NCI-H446 (cell line): ENCODE measurements at places on chromosomes 4 and X.
A peak's percentile ranks its signal among the peaks of the same experiment; 100 is the strongest.

DNA sequence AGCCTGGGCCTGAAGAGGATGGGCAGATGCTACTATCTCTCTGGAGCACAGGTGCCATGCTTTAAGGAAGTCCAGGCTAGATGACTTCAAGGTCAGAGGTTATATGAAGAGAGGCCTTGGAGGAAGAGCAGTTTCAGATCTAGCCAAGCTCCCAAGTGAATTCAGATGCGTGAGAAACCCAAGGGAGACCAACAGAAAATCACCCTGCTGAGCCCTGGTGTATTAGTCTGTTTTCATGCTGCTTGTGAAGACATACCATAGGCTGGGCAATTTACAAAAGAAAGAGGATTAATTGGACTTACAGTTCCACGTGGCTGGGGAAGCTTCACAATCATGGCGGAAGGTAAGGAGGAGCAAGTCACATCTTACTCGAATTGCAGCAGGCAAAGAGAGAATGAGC is 47.8 kb upstream of the LGI2 start:
- no peak for DNase-seq

DNA sequence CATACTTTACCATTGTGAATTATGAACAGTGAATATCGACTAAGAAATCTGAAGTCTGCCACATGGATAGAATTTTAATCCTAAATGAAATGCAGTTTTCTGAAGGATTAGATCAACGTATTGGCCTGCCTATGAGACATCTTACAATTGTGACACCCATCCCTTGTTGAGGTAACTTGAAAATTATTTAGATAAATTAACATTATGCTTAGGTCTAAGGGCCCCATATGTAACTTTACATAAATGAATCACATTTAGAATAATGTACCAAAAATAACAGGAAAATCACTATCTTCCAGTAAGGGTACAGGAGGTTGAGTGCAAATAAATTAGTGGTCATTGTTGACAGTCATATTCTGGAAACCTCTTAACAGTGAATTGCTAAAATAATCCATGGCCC is 13.5 kb downstream of the XAGE5 start:
- no peak for DNase-seq

GRCh38 chrX:32877592-32877991 is 333.8 kb downstream of the DMD start:
- DNase-seq, result no peak

DNA sequence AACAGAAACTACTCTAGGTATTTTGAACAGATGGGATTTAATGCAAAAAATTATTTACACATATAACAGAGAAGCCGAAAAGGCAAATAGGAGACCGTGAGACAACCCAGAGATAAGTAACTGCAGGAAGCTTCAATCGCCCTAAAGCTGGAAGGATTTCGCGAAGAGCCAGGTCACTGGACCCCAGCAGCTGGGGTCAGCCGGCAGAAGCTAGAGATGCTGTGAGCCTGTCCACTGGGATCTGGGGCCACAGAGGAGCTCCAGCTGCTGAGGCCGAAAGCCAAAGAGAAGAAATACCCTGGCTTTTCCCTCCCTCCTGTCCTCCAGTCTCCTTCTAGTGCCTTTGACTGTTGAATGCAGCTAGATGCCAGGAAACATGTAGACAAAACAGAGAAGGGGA is 192.8 kb upstream of the BCOR start:
- DNase-seq, result no peak

GRCh38 chrX:1449823-1450149 is 2.9 kb downstream of the ASMTL start:
- no peak for DNase-seq

DNA sequence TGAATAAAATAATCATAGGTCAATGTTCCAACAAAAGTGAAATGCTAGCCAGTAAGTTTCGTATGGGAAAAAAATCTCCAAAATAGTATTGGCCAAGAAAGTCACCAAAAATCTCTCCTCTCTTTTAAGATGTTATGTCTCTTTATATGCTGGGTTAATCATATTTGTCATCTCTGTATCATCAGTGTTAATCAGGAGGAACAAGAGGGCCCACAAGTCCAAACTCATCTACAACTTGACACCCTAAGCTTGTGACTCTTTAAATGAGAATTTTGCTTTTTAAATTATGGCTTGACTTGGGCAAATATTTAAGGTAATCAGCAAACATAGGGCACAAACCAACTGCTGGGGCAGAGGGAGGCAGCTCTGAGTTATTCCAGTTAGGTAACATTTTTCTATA is 75.5 kb downstream of the AMMECR1 start:
- DNase-seq, result no peak

DNA sequence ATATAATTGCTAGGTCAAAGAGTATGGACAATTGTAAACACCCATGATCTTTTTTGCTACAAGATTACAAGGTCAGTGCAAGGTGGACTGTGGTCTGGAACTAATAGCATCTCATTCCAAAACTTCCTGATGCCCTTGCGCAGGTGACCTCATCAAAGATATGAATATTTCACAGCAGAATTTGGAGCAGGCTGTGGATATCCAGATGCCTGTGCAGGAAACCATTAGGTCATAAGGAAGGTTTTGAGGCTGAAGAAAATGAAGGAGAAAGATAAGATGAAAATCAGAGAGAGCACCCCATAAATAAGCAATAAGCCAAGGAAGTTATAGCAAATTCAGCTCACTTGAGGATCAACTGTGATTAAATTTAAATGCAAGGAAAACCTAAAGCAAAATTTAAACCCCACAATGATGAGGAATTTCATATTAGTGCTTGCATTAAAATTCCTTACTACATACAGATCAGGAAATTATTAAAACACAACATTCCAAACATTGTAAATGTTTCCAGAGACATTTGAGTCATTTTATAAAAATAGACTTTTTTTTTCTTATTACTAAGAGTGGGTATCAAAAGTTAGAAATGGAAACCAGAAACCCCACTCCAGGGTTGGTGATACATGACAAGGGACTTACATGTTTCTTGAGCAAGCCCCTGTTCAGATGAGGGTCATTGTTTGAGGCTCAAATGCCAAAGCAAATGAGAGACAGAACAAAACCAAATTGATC is 100.7 kb upstream of the FAM9C start:
- no peak for DNase-seq

DNA sequence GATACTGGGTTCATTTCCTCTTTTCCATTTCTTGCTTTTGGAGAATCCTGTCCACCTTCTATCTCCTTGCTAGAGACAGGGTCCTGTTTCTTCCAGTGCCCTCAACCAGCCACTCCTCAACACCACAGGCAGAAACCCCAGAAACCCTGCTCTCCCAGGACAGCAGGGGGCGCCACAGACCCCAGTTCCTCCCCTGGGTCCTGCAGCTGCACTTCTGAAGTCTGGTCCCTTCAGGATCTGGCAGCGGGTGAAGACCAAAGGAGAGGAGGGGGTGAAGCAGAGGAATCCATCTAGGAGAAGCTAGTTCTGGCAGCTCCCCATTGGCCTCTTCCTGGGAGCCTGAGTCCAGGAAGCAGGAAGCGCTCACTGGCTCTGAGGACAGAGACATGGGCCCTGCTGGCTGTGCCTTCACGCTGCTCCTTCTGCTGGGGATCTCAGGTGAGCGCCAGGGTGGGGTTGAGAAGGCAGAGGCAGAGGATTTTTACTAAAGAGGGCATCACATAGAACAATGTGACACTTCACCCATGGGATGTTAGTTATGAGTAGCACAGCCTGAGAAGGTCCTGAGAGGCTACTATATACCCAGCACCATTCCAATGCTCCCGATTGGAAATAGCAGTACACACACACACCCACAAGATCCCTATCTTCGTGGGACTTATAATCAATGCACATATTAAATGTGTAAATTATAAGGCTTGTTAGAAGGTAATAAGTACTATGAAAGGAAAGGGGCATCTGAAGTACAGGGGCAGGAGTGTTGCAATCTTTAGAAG is at the start of gene PRSS48:
Gene PRSS48, plus strand, starts transcription at position 375 of the 776 bp plus-strand sequence. Its CDS starts 12 bp downstream, at position 387.
- peak; percentile 3 for DNase-seq

DNA sequence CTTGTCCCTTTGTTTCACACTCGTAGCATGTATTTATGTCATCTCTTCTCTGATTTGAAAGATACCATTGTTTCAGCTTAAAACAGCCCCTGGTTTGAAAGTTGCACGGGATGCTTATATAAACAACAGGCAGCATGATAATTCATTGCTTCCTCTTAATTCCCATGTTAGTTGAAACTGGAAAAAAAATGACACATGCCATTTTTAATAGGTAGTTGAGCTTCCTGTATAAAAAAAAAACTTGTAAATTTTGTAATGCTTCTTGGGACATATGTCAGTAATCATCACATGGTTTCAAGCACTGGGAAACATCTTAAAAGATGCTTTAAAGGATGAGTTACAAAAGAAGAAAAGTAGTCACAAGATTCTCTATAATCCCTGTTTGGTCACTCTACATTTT is 243.0 kb downstream of the PALLD start:
- DNase-seq, result no peak

DNA sequence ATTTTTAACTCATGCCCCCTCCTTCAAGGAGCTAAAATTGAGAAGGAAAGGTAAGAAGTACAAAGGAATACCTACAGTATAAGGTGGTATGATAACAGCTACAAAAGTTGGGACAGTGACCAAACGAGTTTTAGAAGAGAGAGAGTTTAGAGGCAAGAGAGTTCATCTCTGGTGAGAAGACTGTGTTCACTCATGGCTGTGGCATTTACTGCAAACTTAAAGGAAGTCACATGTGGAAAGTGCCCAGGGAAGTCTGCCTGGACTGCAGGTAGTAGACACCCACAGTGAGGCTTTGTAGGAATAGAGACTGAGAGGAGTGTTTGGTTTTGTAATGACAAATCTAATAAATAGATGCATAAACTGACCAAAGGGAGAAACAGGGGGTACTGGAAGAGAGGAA is 493.5 kb downstream of the IL15 start:
- no peak for DNase-seq

- DNase-seq, result no peak
Observed at GRCh38 chrX:81201071-81201470, 642 bp downstream of the HMGN5 start.

GRCh38 chr4:100017637-100018310 is 67.7 kb upstream of the H2AZ1 start:
- DNase-seq, result no peak

- DNase-seq, result no peak
Observed at GRCh38 chr4:13653766-13654161, 26.2 kb upstream of the BOD1L1 start.

DNA sequence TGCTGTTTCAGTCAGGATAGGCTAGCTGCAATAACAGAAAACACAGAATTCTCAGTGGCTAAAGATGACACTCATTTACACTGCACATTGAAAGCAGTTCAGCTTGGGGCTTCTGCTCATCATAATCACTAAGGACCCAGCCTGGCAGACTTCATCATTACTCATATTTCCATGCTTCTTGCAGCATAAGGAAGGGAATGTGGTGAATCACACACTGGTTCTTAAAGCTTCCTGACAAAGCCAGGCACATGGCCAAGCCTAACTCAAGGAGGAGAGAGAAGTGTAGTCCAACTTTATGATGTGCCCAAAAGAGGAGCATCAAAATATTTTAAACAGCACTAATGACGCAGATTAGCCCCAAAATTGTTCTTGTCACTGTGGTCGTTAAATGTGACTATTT is 186.5 kb downstream of the BANK1 start:
- DNase-seq, result peak; percentile 95

DNA sequence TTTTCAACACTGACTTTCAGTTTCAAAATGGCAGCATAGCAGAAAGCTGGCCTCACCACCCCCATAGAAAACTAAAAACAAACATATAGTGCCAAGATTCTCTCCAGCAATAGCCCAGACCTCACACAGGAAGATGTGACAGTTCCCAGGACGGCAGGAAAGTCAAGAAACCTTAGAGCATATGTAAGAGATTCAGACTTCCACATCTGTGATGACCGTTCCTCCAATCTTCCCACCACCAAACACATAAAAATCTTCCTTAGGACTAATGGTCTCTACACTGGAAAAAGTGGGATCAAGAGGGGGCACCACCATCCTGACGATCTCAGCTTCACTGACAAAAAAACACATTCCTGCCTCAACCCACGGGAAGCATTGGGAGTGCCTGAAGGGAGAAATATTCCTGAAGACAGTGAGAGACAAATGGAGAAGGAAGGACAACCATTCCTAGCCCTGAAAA is 134.1 kb upstream of the CPXCR1 start:
- no peak for DNase-seq

DNA sequence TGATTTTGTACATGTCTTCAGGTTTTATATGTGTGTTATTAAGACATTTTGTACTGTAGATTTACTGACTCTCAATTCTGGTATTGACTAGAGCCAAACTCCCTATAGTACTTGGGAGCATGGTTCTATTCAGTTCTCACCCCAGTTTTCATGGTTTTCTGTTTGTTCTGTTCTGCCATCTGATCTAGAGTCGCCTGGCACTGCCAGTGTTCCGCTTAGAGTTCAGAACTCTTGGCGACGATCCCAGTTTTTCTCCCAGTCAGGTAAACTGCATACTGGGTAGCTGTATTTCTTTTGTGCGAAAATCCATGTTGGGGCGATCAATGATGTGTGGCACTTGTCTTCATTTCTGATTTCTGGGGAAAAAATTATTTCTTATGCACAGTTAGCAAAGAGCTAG is 78.0 kb downstream of the PHOX2B start:
- DNase-seq, result no peak

DNA sequence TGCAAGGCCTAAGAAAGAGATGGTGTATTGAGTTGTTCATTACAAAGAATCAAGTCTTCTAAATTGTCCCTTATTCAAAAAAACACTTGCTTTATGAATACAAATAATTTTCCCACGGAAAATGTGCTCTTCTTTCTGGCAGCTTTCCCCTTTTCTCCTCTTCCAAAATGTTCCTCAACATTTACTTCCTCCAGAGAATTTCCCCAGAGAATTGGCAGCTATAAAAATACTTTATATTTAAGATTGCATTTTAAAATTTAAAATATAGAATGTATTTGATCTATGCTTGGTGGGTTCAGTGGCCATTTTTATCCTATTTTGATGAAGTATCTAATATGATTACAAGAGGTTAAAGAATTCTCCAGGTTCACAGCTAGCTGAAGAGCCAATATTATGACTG is 521.0 kb downstream of the IQCM start:
- no peak for DNase-seq

- no peak for DNase-seq
Observed at GRCh38 chrX:129545408-129545807, 5.3 kb downstream of the OCRL start.

GRCh38 chrX:101206471-101206870 is 13.1 kb upstream of the DRP2 start:
- peak; percentile 11 for DNase-seq

DNA sequence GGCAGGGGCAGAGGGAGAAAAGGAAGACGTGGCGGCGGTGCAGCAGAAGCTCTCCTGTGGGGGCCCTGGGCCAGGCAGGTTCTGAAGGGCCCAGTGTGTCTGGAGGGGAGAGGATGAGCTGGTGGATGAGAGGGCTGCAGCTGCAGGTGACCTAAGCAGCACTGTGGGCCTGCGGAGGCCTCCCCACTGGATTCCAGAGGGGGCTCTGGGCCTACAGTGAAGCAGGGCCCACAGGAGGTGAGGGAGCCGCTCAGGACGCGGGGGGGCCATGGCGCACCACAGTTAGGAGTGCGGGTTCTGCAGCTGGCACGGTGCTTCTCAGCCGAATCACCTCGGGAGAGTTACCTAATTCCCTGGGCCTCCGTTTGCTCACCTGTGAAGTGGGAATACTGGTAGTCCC is 10.5 kb downstream of the ABLIM2 start:
- no peak for DNase-seq
